DMS 273 treated with DMSO at 0.1 percent for 48 hours (cell line): ENCODE measurements at places on chromosomes 16 and 17.

GRCh38 chr16:7374614-7375174 is 42.0 kb downstream of the RBFOX1 start:
- no peak for DNase-seq

GRCh38 chr16:26645614-26646013 is 421.1 kb upstream of the C16orf82 start:
- no peak for DNase-seq

GRCh38 chr16:22352723-22353122 is 21.7 kb downstream of the CDR2 start:
- DNase-seq, result no peak

DNA sequence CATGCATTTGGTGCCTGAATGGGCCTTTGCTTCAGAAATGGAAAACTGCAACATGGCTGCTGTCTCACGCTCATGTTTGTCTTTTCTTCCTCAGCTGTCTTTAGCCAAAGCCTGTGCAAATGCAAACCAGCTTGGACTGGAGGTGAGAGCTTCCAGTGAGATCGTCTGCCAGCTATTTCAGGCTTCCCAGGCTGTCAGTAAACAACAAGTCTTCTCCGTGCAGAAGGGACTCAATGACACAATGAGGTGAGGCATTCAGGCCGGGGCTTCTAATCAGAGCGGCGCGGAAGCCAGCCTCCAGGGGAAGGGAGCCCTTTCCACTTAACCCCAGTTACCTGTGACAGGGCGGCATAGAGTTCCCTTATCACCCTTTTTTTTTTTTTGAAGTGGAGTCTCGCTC is 14.3 kb downstream of the CCNF start:
- no peak for DNase-seq

- peak; percentile 78 for DNase-seq
Observed at GRCh38 chr16:89565506-89566372, 5.3 kb downstream of the RPL13 start.

GRCh38 chr16:29950806-29951461 is 10.9 kb upstream of the TMEM219 start:
- no peak for DNase-seq

DNA sequence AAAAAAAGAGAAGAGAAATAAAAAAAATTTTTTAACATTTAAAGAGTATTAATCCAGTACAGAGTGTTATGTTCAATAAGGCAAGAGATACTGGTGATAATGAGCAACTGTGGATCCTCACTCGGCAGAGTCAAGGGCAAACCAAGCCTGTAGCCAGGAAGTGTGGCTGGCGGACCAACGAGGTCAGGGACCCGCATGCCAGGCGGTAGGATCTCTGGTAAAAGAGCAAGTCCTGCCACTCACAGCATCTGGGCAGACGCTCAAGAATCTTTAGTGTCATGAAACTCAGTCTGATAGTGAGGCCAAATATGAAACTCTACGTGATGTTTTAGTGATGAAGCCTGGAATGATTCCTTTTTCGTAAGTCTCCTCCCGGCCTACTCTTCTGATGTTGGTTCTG is 8.3 kb upstream of the GEMIN4 start:
- no peak for DNase-seq

GRCh38 chr17:82918508-82918907 is 78.7 kb upstream of the ZNF750 start:
- no peak for DNase-seq

DNA sequence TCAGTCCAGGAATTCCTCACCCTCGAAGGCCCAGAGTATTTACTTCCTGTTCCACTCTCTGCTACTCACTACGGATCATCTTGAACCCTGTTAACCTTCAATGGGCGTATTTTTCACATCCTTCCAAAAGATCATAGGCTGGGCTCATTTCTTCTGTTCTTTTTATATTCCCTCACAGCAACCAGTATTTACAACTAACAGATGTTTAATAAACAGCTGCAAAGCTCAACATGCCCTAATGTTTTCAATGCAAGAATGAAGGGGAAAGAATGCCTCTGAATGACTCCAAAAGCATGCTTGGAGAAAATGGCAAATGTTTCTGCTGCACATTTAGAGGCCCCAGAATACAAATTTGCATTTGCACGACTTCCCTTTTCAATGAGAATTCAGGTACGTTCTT is 174.9 kb downstream of the ZFHX3 start:
- DNase-seq, result no peak

- no peak for DNase-seq
Observed at GRCh38 chr16:65278874-65279273, 157.0 kb upstream of the CDH11 start.

DNA sequence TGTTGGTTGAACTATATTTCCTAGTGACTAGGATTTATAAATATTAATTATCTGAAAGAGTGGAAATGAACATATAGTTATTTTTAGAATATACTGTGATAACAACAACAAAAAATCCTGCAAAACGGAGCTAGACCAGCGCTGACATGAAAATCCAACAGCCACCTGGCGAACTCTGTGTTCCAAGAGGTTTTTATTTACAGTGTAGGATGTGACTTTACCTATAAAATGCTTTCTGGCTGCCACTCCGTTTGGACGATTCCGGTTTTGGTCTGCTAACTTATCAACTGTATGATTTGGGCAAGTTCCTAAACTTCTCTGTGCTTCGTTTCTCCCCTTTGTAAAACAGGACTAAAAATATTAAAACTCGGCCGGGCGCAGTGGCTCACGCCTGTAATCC is 73.7 kb downstream of the ADCY9 start:
- no peak for DNase-seq

GRCh38 chr16:58678716-58679115 is 5.9 kb downstream of the SLC38A7 start:
- no peak for DNase-seq

- no peak for DNase-seq
Observed at GRCh38 chr16:86303787-86304678, 206.3 kb upstream of the FOXF1 start.

GRCh38 chr16:28876973-28877654 is 1.2 kb upstream of the ATP2A1 start:
- no peak for DNase-seq

- DNase-seq, result no peak
Observed at GRCh38 chr16:89018282-89019158, 41.5 kb upstream of the CBFA2T3 start.

- no peak for DNase-seq
Observed at GRCh38 chr17:9144502-9145249, 123.4 kb downstream of the NTN1 start.

- DNase-seq, result no peak
Observed at GRCh38 chr17:57260325-57261083, 4.2 kb downstream of the MSI2 start.

DNA sequence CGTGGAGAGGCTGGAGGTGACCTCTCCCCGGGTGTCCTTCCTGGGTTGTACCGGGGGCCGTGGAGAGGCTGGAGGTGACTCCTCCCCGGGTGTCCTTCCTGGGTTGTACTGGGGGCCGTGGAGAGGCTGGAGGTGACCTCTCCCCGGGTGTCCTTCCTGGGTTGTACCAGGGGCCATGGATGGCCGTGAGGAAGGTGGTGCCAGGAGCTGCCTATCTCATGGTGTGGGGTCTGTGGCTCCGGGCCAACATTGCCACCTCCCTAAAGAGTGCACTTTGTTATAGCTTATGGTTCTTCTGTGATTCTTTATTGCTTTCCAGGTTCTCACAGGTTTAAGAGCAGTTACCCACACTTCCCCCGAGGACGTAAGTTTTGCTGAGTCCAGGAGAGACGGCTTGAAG is 86.3 kb upstream of the ZNF750 start:
- DNase-seq, result no peak

DNA sequence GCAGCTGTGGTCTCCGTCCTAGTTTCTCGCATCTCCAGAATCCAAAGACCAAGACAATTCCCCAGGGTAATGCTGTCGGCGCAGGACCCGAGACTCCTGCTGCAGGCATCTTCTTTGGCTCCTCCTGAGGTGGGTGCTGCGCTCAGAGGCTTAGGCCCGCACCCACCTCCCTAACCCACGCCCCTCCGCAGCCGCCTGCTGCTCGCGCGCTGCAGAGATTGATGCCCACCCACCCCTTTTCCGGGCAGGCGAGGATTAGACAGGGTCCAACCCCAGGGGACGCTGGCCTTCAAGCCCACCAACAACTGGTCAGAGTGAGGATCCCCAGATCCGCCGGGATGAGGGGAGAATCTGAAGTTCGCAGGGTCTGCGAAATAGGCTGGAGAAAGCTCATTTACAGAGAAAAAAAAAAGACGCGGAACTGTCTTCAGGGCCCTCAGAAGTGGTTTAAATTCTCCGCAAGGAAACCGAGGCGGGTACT is 27.9 kb downstream of the SLFN11 start:
- no peak for DNase-seq

- no peak for DNase-seq
Observed at GRCh38 chr16:24552705-24553246, 13.4 kb downstream of the RBBP6 start.

- DNase-seq, result no peak
Observed at GRCh38 chr16:8878523-8878911, 3.6 kb upstream of the LITAFD start.

GRCh38 chr17:59094861-59095530 is 11.7 kb downstream of the TRIM37 start:
- DNase-seq, result no peak

- no peak for DNase-seq
Observed at GRCh38 chr17:37614391-37614790, 5.2 kb upstream of the SYNRG start.

DNA sequence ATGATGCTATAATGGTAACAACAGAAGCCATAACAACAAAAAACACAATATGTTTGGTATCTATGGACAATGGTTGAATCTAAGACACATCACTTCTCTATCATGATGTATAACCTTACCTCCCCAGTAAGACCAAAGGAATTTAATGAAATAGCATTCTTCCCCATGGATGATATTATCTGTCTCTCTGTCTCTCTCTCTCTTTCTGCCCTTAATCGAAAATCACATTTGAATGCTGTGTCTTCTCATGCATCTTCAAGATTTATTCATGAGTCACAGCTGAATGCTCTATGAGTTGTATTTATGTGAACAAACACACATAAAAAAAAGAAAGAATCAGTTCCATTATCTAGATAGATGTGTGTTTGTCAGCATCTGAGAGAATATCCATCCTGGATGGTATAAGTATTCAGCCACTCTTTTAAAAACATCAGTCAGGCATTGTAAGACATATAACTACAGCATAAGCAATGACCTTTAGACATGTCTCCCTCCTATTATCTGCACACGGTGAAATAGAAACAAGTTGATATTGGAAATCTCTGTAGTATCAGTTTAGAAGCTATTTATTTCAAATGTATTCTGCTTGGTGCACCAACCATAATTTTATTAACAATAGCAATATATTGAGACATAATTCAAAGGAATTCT is 433.3 kb downstream of the TOX3 start:
- no peak for DNase-seq

GRCh38 chr16:22743401-22743800 is 70.6 kb upstream of the HS3ST2 start:
- DNase-seq, result no peak

DNA sequence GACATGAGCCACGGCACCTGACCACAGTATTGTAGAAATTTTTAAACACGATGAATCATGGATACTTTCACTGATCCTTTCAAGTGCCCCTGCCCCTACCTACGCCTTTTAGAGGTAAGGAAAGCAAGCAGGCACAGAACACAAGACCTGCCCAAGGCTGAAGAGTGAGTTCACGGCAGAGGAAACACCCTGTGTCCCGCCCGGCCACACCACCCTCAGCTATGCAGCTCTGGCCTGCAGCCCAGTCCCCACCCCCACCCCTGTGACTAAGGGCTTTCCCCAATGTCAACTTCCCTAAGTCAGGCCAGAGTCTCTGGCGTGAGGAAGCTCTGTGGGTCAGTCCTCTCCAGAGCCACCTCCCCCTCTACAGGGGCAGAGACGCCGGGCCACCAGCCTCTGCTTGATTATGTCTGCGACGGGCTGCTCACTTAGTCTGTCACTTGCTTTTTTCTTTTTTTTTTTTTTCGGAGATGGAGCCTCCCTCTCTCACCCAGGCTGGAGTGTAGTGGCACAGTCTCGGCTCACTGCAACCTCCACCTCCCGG is 8.4 kb downstream of the SLC16A5 start:
- no peak for DNase-seq

DNA sequence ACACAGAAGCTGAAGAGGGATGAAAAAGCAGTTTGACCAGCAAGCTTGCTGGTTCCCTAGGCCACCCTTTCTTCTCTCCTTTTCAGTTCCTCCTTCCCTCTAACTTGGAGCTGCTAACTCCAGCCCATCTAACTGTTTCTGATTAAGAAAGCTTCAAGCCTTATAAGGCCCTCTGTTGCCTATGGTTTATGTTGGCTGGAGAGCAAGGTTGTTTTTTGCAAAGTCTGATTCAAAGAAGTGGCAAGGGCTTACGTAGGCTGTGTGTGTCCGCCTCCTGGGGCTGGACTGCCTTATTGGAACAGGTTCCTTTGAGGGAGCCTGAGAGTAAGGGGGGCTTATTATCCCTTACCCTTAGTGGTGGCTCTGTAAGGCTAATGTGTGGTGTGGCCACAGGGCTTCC is 7.1 kb downstream of the AKAP1 start:
- DNase-seq, result no peak

- no peak for DNase-seq
Observed at GRCh38 chr17:72916991-72917390, 175.5 kb downstream of the SLC39A11 start.

- no peak for DNase-seq
Observed at GRCh38 chr16:84788920-84789391, 30.8 kb upstream of the CRISPLD2 start.

DNA sequence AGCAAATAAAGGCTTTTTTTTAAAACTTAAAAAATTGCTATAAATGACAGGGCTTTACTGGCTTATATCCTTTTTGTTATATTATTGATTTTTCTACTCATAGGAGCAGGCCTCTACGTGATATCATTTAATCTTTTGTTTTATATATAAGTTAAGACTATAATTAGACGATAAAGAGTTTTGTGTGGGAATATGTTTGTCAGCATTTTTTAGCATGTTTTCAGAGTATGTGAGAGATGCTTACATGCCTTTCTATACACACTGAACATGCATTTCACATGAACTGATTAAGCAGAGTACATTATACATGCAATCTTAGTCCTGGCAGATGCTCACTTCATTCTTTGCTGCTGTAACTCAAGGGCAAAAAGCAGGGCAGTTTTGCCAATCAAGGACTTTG is 7.7 kb upstream of the KRT222 start:
- no peak for DNase-seq

- DNase-seq, result no peak
Observed at GRCh38 chr17:63549289-63549945, 860 bp upstream of the DCAF7 start.

DNA sequence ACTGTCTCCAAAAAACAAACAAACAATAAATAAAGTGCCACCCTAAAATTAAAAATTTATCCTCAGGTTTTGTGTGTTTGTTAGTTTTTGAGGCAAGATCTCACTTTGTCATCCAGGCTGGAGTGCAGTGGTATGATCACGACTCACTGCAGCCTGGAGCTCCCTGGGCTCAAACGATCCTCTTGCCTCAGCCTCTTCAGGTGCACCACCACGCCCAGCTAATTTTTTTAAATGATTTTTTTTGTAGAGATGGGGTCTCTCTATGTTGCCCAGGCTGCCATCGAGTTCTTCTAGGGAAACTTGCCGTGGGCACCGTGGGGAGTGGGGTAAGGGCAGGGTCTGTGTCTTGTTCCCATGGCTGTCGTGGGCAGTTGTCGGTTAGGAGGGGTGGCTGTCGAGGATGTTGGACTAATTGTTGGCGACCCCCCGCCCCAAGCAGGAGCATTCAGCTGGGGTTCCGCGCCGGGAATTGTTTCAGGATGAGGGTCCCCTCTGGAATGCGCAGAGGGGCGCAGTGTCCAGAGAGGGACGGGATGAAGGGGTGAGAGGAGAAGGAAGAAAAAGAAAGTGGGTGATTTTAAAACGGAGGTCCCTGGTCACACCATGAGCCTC is 1.1 kb upstream of the RNF213 start:
- DNase-seq, result no peak

GRCh38 chr17:55818026-55818425 is 67.2 kb downstream of the PCTP start:
- no peak for DNase-seq
